ENCODE measurements at places on chromosomes 3 and 15.

- no peak for DNase-seq
Measured at GRCh38 chr3:71218508-71218907, 365.0 kb downstream of the FOXP1 start.

DNA sequence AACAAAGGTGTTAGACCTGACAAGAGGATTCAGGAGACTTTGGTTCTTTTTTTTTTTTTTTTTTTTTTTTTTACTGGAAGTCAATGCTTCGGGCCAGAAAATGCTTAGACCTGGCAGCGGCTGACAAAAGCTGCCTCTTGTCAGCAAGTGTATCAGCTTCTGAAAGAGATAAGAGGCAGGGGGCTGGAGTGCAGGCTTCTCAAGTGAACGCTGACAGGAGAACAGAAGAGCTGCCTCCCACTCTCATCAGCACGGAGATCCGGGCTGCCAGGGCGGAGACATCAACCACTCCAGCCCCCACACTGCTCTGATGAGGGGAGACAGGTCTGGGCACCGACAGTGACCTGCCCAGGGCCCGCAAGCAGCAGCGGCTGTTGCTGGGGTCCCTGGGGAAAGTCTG is 9.4 kb upstream of the SCN5A start:
- no peak for DNase-seq

DNA sequence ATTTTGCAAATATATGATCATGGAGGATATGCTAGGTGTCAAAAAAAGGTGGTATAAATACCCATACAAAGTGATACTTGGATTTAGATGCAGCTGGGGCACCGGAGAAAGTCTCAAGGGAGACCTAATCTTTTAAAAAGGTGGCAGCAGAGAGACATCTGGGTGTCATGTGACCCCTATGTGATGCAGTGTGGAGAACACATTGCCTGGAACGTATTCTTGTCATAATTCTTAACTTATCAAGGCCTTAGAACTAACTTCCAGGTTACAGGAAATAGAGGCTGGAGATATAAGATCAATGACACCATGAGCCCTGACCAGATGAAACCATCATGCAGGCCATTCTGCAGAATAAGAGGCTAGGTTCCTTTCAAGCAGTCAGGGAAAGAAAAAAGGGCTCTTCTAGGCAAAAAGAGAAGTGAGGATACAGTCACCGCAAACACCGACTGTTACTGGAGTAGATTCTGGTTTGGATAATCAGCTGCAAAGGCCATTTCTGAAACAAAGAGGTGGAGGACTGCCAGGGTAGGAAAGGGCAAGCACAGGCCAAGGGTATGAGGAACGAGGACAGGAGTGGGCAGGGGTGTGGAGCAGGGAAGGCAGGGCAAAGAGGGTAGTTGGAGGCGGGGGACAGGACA is 100.6 kb downstream of the OXNAD1 start:
- DNase-seq: no peak

- no peak for DNase-seq
Measured at GRCh38 chr3:69819282-69819681, 80.0 kb downstream of the MITF start.

GRCh38 chr3:150787741-150788370 is 24.9 kb upstream of the SIAH2 start:
- peak; percentile 79 for DNase-seq

All from Peyer's patch (tissue), 4 donors.